ENCODE measurements at places on chromosomes 2 and 18.
A peak's percentile ranks its signal among the peaks of the same experiment; 100 is the strongest.

- no peak for DNase-seq
Observed at GRCh38 chr18:47413327-47413726, 161.9 kb upstream of the SKOR2 start.

GRCh38 chr2:236552581-236553363 lies 16.9 kb upstream of the ACKR3 start:
- no peak for DNase-seq

- no peak for DNase-seq
Observed at GRCh38 chr2:134139611-134140010, 114.3 kb upstream of the MGAT5 start.

DNA sequence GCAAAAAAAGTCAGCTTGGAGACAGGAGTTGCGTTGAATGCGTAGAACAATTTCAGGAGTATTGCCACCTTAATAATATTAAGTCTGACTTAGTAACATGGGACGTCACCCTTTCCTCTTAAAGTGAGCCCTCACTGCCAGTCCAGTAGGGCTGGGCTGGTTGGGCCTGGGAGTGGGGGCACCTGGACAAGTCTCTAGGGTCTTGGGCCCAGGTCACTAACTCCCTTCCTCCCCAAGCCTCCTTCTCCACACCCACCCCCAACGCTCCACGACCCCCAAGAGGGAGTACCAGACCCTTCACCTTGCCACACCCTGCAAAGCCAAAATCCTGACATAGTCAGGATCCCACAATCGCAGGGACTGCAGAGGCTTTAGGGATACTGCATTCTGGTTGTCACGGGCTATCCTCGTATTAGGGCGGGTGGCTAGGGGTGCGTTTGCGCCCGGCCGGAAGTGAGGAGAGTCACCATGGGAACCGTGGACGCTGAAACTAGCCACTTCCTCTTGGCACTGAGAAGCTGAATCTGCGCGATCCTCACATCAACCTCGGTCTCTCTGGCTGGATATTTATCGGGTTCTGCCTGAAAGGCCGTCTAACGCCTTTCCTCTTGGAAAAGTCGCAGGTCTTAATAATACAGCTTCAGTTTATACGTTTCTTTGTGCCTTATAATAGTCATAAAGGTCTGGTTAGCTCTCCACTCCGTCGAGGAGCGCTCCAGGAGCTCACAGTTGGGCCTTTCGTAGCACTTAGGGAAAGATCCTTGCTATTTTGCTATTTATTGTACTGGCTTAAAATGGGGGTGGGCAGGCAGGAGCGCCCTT lies 10.3 kb upstream of the CXXC1 start:
- peak; percentile 76 for DNase-seq

- DNase-seq = no peak
Observed at GRCh38 chr2:217275091-217275490, 415.2 kb upstream of the TNP1 start.

GRCh38 chr2:235936493-235936892 lies 231.7 kb downstream of the GBX2 start:
- no peak for DNase-seq

GRCh38 chr2:179765666-179766065 lies 95.7 kb downstream of the ZNF385B start:
- no peak for DNase-seq

DNA sequence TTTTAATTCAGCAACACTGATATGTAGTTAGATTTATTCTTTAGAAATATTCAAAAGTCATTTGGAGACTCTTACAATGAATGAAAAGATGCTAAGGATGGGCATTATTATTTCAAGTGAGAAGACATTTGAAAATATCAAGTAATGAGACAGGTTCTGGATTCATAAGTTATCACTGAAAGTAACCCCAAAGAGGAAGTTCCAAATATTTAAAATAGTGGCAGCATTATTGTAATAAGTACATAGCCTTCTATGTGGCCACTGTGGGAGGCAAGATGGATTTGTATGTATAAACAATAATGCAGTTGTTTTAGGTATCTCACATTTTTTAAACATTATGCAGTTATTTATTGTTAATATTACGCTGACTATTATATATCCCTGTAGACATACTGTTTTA lies 29.7 kb downstream of the ZC3H6 start:
- no peak for DNase-seq

GRCh38 chr2:134287323-134287722 lies 33.5 kb downstream of the MGAT5 start:
- no peak for DNase-seq

DNA sequence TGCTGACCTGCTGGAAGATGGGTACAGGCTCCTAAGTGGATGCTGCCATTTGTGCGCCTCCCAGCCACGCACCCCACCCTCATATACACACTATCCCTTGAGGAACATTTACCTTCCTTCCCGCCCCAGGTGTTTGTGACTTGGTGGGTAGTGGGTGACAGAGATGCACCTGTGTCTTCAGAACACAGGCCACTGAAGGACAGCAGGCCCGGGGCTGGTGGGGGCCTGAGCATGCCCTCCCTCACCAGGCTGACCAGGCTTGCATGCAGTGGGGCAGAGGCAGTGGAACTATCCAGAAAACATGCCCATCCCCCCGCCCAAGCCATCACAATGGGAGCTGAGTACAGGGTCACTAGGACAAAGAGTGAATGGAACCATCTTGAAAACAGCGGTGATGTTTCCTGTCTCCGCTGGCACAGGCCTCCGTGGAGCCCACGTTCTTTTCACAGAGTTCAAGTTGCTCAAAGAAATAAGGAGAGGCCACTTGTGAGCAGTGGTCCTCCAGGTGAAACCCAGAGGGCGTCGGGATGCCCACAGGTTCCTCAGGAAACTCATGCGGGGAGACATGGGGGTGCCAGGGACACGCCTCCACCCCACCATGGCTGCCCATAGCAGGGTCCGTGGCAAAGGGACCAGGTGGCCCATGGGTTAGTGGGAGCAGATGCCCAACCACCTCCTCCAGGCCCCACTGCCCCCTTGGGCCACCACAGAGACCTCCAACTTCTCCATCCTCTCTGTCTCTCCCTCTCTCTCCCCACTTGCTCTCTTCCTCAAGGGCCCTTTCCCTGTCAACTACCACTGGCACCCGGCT lies 90.9 kb downstream of the MALT1 start:
- DNase-seq = no peak

GRCh38 chr2:151379169-151379568 lies 21.8 kb downstream of the TNFAIP6 start:
- DNase-seq = no peak

DNA sequence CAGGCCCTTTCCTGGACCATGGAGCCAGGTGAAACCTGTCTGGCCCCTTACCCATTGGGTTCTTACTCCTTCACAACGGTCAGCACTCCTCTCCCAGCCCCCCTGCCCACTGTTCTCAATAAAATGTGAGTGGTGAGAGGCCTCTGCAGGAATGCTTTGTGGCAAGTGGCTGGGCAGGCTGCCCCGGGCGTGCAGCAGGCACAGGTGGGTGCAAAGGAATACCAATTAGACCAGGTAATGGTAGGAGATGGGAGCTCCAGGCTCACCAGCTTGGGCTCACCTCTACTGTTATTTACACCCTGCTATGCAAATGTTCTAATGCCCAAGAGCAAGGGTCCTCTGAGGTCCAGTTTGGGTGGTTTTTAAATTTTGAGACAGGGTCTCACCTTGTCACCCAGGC lies 6.0 kb downstream of the PRADC1 start:
- no peak for DNase-seq

GRCh38 chr18:74326231-74326630 lies 10.6 kb downstream of the C18orf63 start:
- no peak for DNase-seq

DNA sequence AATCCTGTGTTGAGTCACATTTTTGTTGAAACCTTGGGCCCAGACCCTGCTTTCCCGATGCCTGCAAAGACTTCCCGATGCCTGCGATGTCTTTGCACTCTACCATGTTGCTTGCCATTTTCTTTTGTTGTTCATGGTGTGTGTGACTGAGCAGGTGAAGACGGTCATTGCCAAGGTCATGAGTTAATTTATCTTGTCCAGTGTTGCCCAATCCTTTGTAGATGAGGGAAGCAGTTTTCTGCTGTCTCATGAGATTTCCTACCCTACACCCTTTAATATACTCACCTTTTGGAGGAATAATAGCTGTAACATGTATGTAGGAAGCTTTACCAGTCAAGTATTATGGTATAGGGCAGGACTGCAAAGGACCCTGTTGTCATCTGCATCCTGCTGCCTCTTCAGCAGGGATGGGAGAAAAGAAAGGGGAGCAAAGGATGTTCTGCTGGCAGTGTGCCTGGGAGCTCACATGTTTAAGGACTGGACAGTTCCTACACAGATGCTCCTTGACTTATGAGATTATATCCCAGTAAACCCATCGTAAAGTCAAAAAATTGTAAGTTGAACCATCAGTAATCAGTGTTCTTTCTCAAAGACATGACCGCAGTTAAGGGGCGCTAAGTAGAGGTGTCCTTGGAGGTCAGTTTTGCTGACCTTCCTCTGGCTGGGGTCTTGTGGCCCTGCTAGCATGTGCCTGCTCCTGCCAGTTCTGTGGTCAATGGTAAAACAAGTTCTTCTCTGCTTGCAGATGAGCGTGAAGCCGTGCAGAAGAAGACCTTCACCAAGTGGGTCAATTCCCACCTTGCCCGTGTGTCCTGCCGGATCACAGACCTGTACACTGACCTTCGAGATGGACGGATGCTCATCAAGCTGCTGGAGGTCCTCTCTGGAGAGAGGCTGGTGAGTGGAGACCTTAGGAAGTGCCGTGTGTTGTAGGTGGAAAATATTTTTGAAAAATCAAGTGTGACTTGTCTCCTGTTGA lies 124.8 kb upstream of the EML6 start:
- no peak for DNase-seq

- no peak for DNase-seq
Observed at GRCh38 chr2:134852518-134852917, 14.1 kb downstream of the ACMSD start.

DNA sequence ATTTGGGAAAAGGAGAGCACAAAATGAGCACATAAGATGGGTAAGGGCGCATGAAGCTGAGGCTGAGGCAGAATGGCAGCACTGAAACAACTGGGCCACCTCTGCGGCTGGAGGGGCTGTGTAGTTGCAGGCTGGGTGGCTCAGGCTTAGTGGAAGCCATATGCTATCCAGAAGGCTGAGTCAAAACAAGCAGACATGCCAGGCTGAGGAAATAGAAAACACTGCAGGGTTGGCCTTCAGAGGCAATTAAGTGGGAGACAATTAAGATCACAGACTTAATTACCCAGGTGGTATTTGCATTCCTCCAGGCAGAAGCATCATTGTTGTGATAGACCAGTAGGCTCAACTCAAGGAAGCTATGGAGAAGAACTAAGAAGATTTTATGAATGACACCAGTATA lies 11.4 kb upstream of the XPO1 start:
- no peak for DNase-seq

DNA sequence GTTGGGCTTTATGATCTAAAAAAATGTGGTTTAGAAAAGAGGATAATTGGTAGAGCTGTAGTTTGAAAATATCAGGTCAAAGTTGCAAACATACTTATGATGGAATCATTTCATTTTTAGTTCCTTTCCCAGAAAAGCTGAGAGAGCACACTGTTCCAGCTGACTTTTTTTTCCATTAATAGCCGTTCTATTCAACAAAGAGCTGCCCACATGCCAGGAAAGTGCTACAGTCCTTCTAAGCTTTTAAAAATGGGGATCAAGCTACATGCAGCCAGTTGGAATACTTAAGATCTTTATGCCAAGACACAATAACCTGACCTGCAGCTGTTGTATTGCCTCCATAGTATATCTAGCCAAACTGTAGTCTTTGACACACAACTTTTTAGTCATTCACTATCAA lies 111.5 kb downstream of the GALNT3 start:
- no peak for DNase-seq

DNA sequence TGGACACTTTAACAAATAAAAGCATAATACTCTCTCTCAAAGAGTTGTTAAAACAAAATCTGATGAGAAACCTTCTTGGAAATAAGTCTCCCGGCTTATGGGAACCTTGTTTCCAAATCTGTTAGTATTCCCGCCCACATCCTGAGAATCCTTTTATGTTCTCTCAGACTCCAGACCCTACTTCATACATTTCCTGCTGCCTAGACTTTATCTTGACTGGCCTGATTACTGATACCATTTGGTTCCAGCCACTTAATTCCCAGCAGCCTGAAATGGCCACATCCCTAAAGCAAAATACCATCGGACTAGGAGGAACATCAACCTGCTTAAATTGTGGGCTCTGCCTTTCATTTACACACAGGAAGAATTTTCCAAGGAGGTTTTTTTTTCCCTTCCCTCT lies 79.1 kb upstream of the CYP1B1 start:
- no peak for DNase-seq

GRCh38 chr2:241534701-241535375 lies 23.7 kb upstream of the BOK start:
- no peak for DNase-seq

GRCh38 chr2:108304975-108305374 lies 16.3 kb downstream of the SULT1C2 start:
- DNase-seq = no peak

DNA sequence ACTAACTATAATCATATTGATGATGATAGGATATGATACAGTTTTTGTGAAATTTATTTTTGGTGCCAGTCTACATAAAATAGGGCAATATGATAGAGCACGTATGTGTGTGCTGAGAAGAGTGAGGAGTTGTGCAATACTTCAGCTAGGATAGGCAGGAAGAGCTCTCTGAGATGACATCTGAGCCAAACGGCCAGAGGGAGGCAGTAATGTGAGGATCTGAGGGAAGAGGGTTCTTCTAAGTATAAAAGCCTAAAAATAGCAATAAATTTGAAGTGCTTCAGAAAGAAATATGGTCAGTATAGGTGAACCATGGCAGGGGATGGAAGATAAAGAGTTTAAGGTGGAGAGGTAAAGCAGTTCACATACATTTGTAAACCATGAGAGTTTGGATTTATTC lies 102.5 kb downstream of the OLA1 start:
- DNase-seq = no peak

DNA sequence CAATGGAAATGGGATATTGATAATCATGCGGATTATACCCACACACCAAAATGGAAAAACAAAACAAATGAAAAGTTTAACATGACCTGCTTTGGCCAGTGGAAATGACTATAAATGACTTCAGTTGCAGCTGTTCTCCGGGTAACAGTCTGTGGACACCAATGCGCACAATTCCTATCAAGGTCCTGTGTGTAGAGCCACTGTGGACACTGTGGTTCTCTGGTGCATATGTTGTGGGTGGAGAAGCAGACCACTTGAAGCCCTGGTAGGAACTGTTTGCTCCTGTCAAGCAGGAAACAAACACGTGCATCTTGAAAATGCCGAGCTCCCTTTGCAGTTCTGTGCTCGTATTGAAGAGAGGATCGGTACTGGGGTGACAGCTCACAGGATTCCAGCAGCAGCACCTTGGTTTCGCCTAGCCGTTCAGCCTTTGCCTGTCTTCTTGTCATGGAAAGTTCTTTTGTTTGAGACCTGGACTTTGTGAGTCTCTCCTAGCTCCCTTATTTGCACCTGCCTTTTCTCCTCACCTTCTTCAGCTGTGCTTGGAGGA lies 32.9 kb downstream of the NCK2 start:
- DNase-seq = no peak

- DNase-seq = no peak
Observed at GRCh38 chr2:208406474-208407451, at the start of gene PTH2R. Gene PTH2R (plus strand): TSS chr2:208406792. CDS start chr2:208407044, 252 bp downstream.

- no peak for DNase-seq
Observed at GRCh38 chr18:74745633-74746403, 148.1 kb downstream of the ZNF407 start.

- DNase-seq = no peak
Observed at GRCh38 chr2:149587950-149588487, 444 bp upstream of the MMADHC start.

GRCh38 chr18:23068570-23069310 lies 66.5 kb upstream of the CABLES1 start:
- DNase-seq = no peak
